Ovary (tissue), 10 donors: ENCODE measurements at places on chromosomes 5 and 9.

DNA sequence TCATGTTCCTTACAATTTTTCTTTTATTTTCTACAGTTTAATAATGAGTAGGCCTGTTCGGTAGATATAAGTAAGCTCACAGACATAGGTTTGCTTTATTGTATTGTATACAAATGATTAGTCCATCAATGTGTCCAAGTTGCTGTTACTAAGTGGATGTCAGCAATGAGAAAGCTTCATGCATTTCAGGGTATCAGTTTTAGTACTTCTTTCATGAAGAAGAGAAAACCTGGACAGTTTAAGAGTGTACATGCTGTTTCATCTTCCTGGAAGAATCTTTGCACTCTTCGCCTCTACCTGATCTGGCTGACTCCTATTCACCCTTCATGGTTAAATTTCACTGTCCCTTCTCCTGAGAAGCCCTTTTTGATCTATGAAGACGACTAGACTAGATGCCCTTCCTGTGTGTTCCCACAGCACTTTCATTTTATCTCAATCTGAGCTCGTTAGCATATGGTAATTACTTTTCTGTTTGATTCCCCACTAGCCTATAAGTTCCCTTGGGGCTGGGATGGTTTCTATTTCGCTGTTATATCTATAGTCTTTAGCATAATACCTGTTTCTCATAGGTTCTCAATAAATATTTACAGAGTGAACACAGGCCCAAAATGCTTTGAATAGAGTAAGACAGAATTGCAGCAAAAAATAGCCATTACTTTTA lies 70.7 kb downstream of the CETN3 start:
- no peak for DNase-seq

GRCh38 chr5:178403351-178403750 lies 170.7 kb upstream of the PHYKPL start:
- no peak for DNase-seq

DNA sequence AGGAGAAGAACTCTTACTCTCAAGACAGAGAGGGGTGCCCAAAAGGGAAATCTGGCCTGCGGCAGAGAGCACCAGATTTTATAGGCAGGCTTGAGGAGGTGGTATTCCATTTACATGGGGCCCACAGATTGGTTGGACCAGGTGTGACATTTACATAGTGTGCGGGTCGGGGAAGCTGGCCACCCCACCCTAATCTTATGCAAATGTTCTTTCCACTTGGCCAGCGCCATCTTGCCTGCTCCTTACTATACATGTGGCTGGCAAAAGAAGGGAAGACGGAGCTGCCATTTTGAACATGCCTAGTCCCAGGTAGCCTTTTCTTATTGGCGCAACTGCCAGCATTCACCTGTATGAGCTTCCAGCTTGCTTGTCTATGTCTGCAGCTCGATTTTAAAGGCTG lies 34.8 kb downstream of the PLEKHG4B start:
- DNase-seq: no peak

DNA sequence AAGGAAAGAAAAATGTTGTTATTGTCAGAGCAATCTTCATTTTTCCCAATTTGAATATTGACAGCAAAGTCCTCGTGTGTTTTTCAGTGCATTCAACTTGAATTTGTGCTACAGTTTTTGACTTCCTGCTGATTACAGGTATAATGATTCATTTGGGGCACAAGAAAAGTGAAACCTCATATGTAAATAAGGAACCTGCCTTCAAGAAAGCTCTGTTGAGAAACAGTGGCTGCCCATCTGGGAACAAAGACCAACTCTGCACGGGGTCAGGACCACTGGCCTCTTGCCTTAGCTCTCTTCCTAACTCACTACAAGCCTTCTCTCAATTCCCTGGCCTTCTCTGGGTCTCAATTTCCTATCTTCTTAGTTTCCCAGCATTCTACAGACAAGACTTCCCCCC lies 21.0 kb downstream of the TIMD4 start:
- DNase-seq: no peak

DNA sequence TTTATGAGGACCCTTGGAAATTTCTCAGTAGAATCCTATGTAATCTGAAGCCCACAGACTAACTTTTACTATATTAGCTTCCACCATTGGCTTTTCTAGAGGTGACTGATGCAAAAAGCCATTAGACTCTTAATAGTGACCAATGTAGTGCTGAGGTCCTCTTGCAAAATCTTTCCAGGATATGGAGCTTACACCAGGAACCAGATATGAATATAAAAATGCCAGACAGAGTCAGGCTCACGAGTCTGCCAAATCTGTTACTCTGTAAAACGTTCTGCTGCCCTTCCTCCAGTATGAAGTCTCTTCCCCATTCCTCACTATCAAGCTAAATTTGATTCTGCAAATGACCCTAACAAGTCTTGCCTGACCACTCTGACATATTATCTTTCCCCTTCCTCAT lies 73.4 kb upstream of the C6 start:
- no peak for DNase-seq

- no peak for DNase-seq
These were observed 216.2 kb downstream of the ENC1 start for GRCh38 chr5:74424162-74424868.

DNA sequence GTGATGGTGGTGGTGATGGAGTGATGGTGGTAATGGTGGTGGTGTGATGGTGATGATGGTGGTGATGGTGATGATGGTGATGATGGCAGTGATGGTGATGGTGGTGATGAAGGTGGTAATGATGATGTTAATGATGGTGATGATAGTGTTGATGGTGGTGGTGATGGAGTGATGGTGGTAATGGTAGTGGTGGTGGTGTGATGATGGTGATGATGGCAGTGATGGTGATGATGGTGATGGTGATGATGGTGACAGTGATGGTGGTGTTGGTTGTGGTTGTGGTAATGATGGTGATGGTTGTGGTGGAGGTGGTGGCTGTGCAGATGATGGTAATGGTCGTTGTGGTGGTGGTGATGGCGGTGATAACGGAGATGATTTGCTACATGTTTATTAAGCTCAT lies 7.3 kb downstream of the STKLD1 start:
- no peak for DNase-seq

- DNase-seq: no peak
These were observed 353.5 kb downstream of the NDUFS4 start for GRCh38 chr5:53913941-53914340.

GRCh38 chr5:172498431-172499129 lies 44.3 kb upstream of the SH3PXD2B start:
- DNase-seq: peak; percentile 9

- no peak for DNase-seq
These were observed 76.2 kb downstream of the ARHGAP26 start for GRCh38 chr5:142846406-142846805.

- DNase-seq: no peak
These were observed 15.6 kb upstream of the BTNL9 start for GRCh38 chr5:181024245-181025064.

GRCh38 chr9:96206156-96206751 lies 95.7 kb downstream of the HSD17B3 start:
- no peak for DNase-seq

- no peak for DNase-seq
These were observed 12.4 kb downstream of the SPOCK1 start for GRCh38 chr5:137486707-137487106.

- DNase-seq: no peak
These were observed 19.8 kb downstream of the TNFSF15 start for GRCh38 chr9:114785866-114786650.

GRCh38 chr9:105385381-105385985 lies 62.4 kb upstream of the FSD1L start:
- peak; percentile 32 for DNase-seq

DNA sequence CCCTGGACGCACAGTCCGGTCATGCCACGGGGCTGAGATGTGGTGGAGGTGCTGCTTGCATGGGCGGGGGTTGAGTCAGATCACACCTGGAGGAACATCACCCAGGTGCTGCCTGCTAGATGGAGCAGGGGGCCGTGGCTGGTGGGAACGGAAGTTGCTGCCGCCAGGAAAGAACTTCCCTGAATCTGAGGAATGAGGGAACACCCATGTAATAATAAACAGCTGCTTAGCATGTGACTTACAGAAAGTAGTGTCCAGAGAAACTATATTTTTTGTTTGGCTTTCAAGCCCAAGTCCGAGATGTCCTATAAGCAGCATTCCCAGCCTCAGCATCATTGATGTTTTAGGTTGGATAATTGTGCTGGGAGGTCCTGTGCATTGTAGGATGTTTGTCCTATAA lies 27.1 kb upstream of the FAM240B start:
- no peak for DNase-seq

- no peak for DNase-seq
These were observed 177.5 kb downstream of the GABRB2 start for GRCh38 chr5:161369022-161369421.

GRCh38 chr5:150700594-150701377 lies at the start of gene RBM22:
TSS of gene RBM22 (minus strand) at chr5:150701062. CDS start at chr5:150700985, 77 bp downstream.
- DNase-seq: peak; percentile 91

- DNase-seq: no peak
These were observed 636.1 kb upstream of the KLF4 start for GRCh38 chr9:108125625-108126024.

DNA sequence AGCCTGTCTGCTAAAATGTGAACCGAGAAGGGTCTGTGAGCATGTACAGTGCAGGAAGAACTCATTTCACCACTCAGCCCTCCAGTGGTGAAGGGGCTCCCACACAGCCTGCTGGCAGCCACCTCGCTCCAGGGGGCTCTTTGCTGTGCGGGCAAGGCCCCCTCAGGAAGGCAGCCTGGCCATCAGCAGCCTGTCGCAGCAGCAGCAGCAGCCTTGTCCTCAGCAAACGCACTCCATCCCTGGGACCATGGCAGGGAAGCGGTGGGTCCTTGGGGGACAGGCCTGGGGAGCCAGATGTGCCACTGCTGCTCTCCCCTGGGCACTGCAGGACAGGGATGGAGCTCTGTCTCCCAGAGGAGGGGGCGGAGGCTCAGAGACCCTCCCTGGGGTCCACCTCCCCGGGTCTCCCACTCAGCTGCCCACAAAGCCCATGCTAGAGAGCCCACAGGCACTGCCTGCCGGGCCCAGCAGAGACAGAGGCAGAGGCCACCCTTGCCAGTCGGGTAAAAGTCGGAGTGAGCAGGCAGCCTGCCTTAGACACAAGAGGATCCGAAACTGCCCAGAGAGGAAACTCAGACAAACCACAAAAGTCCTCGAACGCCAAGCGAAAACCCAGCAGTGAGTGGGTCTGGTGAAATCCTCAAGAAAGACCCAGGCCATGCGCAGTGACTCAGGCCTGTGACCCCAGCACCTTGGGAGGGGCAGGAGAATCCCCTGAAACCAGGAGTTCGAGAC lies 8.0 kb downstream of the BRD3 start:
- DNase-seq: no peak

- no peak for DNase-seq
These were observed 211.6 kb downstream of the MAST4 start for GRCh38 chr5:66807743-66808142.

DNA sequence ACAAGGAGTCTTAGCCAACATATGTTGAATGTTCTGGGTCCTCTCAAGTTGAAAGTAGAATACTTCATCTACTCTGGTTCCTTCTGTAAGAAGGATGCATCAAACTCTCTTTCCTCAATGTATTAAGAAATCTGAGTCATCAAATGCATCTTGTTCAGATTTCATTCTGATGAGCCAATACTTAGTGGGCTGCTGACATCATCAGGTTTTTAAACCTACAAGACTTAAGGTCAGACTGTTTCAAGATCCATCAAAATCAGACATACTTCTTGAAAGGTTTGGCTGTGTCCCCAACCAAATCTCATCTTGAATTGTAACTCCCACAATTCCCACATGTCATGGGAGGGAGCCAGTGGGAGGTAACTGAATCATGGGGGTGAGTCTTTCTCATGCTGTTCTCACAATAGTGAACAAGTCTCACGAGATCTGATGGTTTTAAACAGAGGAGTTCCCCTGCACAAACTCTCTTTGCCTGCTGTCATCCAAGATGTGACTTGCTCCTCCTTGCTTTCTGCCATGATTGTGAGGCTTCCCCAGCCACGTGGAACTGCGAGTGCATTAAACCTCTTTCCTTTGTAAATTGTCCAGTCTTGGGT lies 168.8 kb downstream of the RAPGEF6 start:
- DNase-seq: no peak

- no peak for DNase-seq
These were observed 37.4 kb downstream of the MTMR12 start for GRCh38 chr5:32275396-32275741.

DNA sequence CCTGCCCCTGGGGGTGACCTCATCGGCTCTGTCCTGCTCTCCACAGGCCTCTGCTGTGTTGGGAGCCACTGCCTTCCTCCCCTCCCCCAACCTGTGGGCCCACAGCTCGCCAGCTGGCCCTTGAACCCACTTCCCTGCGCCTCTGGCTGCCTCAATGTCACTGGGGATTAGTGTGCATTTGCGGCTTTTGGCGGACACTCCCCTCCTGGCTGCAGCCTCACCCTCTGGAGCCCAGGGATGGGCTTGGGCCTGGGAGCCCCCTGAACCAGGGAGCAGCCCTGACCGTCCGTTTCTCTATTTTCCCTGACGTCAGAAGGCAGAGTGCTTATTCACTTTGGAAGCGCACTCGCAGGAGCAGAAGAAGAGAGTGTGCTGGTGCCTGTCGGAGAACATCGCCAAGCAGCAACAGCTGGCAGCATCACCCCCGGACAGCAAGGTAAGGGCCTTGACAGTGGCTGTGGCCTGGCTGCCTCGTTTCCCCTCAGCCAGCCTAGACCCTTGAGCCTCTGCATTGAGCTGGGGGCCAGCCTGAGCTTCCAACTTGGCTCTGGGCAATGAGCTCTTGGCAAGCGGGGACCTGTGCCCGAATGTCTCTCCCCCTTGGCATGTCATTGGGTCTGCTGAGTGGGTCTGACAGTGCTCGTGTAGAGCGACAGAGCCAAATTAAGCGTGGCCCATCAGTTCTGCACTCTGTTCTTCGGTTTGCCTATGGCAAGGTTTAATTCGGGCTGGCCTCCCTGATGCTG lies 73.1 kb downstream of the RGS3 start:
- peak; percentile 51 for DNase-seq

- no peak for DNase-seq
These were observed 135.2 kb upstream of the TUSC1 start for GRCh38 chr9:25813478-25813877.

DNA sequence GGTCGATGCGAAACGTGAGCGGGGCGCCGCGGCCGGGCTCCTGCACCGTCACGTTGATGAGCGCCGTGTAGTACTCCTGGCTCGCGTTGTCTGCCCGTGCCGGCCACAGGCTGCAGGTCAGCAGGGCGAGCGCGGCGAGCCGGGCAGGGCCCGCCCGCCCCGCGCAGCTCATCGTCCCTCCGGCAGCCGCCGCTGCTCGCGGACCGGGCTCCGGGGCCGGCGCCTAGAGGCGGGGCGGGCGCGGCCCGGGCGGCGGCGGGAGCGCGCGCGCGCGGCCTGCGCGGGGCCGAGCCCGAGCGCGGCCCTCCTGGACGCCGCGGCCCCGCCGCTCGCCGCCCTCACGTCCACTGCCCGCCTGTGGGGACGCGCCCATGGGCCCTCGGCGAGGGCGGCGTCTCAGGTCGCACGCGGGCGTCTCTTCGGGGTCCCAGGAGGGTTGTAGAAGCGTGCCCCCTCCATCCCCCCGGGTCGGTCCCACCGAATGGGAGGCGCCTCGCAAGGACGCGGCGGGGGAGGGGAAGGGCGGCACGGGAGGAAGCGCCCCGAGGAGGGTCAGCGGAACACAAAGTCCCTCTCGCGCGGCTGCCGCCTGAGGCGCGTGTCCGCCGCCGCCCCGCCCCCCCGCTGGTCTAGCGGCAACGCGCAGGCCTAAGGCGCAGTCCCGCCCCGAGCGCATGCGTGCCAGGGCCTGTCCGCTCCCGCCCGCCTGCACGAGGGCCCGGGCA lies at the start of gene RNF130:
Gene RNF130 (minus strand): TSS at position 229 of the 725 bp plus-strand sequence. CDS start 57 bp downstream, at position 172.
- DNase-seq: peak; percentile 97

- peak; percentile 6 for DNase-seq
These were observed 98.5 kb downstream of the CACNA1B start for GRCh38 chr9:137975936-137976565.
